Activated CD8-positive, alpha-beta memory T cell treated with anti-CD3 and anti-CD28 coated beads, Interleukin-2, amount 50 U/mL, for 48 hours (primary cell): ENCODE measurements at places on chromosomes 6 and 20.
A peak's percentile ranks its signal among the peaks of the same experiment; 100 is the strongest.

- DNase-seq, result no peak
Measured at GRCh38 chr6:130993292-130993765, 69.7 kb downstream of the EPB41L2 start.

DNA sequence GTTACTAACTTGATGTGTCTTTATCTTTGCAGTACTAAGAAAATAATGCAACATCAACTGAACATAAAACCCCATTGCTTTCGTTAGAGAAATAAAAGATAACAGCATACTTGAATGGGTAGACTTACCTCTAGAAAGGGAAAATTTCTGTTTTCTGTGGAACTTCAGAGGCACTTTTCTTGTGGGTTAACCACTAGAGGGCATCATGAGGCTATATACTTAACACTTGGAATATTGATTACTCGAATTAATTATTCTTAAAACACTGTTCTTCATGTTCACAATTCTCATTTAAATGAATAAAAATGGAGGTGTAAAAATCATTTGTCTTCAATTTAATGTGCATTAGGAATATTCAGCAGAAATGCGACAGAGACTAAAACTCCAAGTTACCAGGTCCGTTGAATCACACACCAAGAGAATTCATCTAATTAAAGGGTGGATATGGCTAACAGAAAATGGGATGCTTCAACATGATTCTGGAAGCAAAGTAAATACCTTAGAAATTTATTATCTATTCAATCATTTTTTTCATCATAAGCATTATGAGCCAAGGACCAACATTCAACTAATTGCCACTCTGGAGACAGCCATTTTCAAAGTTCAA, 330.8 kb upstream of the PREP start:
- DNase-seq, result no peak

- no peak for DNase-seq
Measured at GRCh38 chr6:9540534-9541126, 874.2 kb downstream of the TFAP2A start.

GRCh38 chr20:57830515-57830895, 120.7 kb upstream of the PMEPA1 start:
- no peak for DNase-seq

DNA sequence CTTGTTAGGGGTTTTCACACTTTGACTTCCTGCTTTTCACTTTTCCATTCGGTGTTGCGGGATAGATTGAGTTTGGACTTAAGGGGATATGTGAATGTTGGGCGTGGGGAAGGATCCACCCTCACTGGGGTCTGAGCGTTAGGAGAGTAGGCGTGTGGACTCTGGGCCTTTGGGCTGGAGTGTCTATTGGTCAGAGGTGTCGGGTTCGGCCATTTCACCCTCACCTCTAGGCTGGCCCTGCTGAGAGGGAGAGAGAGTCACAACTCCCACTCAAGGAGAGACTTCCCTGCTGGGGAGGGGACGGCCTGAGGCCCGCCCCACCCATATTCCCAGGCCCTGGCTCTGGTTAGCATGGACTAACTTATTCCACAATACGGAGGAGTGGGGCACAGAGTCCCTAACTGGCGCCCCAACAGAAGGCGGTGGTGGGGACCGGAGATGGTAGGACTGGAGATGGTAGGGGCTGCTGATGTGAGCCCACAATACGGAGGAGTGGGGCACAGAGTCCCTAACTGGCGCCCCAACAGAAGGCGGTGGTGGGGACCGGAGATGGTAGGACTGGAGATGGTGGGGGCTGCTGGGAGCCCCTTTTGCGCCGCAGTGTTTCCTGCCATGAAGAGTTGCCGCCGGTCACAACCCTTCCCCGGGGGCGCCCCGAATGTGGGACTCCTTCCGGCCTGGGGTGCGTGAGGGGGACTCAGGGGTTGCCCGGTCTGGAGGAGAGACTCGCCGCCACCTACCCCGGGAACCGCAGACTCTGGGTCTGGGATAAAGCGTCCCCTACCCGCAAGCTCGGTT, 1.4 kb upstream of the PTPRA start:
- DNase-seq, result peak; percentile 85
